ENCODE measurements at places on chromosomes 7 and 10. TPM values are rescaled to one million over a fixed set of nuclear protein-coding genes. Genes with fewer than 3 reads are reported as not detected.

Gene LBX1
- not detected for total RNA-seq

DNA sequence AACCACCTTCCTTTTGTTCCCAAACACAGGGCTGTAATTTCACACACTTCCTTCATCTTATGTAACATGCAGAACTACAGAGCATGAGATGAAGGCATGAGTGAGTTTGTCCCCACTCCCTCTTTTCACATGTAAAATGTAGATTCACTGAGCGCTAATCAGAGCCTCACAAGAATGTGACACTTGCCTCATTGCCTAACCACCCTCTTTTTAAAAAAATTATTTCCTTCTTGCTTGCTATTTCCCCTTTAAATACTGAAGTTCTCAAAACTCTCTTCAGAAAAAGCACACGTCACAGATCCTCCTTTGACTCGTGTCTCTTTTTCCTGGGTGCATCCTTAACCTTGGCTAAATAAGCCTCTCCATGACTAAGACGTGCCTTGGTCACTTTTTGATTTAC, 121.2 kb upstream of the TARP start:
- DNase-seq: no peak

GRCh38 chr10:22363305-22363704, 18.0 kb downstream of the SPAG6 start:
- no peak for DNase-seq

DNA sequence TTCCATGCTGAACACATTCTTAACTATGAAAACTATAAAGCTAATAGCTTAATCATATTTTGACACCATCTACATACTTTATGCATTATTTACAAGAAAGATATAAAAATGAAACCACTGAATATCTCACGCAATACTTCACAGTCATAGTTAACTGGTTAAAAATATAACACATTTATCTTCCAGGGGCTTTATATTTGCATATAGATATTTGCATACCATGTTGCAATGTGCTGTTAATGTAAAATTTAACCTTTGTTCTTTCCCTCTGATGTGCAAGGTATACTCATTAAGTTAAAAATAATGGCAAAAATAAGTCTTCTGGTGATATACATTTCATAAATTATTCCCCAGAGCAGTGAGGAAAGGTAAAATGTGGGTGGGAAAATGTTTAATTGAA, 76.9 kb upstream of the MGMT start:
- no peak for DNase-seq

- DNase-seq: no peak
Observed at GRCh38 chr10:21403256-21404015, 122.0 kb downstream of the SKIDA1 start.
